Uterus (tissue), 4 donors: ENCODE measurements at places on chromosomes 5 and 9.

GRCh38 chr5:67380431-67380830 is 183.8 kb upstream of the CD180 start:
- H3K27ac ChIP-seq, result no peak overlapping the region
- H3K27me3 ChIP-seq, result no peaks in the 10 kb centered on the region
- no peak for DNase-seq
- no peaks in the 10 kb centered on the region for H3K4me1 ChIP-seq

GRCh38 chr5:156920042-156920860 is 42.8 kb downstream of the TIMD4 start:
- no peaks in the 10 kb centered on the region for H3K4me1 ChIP-seq
- no peak for DNase-seq
- no peak overlapping the region for H3K4me3 ChIP-seq
- H3K36me3 ChIP-seq, result no peaks in the 10 kb centered on the region
- no peak overlapping the region for H3K27ac ChIP-seq
- H3K27me3 ChIP-seq, result no peaks in the 10 kb centered on the region

DNA sequence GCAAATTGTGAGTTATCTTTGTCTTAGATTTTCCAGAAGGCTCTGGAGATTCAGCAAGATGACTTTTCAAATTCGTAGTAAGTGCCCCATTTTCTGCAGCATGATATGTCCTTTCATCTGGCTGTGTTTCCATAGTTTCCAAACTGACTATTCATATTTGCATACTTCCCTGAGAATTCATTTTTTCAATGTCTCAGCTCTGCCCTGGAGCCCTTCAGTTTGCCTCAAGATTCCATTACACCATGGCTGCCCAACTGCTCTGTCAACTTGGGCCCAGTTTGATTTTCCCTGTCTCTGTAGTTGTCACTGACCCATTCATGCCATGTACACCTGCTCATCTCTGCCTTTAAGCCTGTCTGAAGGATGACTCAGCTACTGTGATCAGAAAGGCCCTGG is 94.2 kb upstream of the RUSC2 start:
- no peaks in the 10 kb centered on the region for H3K27me3 ChIP-seq
- no peak overlapping the region for H3K4me3 ChIP-seq
- no peaks in the 10 kb centered on the region for H3K4me1 ChIP-seq
- no peak overlapping the region for H3K27ac ChIP-seq
- no peak for DNase-seq
- no peaks in the 10 kb centered on the region for H3K36me3 ChIP-seq

DNA sequence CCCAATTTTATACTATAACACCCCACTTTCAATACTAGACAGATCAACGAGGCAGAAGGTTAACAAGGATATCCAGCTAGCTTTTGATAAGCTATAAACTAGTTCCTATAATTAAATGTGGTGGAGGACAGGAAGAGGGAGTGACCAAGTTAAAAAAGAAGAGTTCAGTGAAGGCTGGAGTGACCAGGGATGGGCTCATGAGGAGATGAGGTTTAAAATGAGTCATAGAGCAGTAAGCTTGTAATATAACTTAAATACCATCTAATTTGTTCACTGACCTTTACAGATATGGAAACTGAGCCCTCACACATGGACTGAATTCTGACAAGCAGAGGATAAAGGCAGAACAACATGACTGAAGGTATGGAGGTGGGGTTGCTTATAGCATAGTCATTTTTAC is 284.5 kb downstream of the SPATA31D1 start:
- no peaks in the 10 kb centered on the region for H3K27me3 ChIP-seq
- H3K36me3 ChIP-seq, result no peaks in the 10 kb centered on the region
- no peaks in the 10 kb centered on the region for H3K4me1 ChIP-seq
- H3K4me3 ChIP-seq, result no peak overlapping the region
- DNase-seq, result no peak

DNA sequence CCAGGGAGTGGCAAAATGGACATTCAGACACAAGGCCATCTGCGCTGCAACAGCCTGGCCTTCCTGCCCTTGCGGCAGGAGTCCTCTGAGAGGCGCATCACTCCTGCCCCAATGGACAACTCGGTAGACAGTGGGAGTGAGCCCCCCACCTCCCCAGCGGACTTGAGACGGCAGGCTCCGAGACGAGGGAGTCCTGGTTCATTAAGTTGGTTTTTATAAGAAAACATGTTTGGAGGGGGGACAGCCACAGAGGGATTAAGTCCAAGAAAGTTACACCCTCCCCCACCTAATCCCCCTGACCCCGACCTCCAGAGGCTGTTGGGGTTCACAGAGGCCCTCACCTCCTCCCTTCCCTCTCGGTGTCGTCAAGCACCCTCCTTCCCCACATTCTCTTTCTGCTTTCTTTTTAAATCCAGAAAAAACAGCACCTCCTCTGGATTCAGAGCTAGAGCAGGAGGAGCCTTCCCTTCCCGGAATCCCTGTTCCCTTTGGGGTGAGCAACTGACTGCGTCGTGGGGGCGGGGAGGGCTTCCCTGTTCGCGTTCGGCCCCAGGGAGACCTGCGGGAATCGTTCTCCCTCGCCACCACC is 1.8 kb upstream of the EGR1 start:
- no peaks in the 10 kb centered on the region for H3K36me3 ChIP-seq
- DNase-seq, result no peak
- peak overlapping the region; percentile 75 for H3K4me3 ChIP-seq
- no peaks in the 10 kb centered on the region for H3K27me3 ChIP-seq
- H3K27ac ChIP-seq, result peak overlapping the region; percentile 99
- H3K4me1 ChIP-seq, result no peaks in the 10 kb centered on the region

- H3K36me3 ChIP-seq, result no peaks in the 10 kb centered on the region
- H3K4me1 ChIP-seq, result no peaks in the 10 kb centered on the region
- H3K27ac ChIP-seq, result peak overlapping the region; percentile 96
- no peaks in the 10 kb centered on the region for H3K27me3 ChIP-seq
- no peak for DNase-seq
These were observed 3.5 kb upstream of the SPTAN1 start for GRCh38 chr9:128548876-128549275.
